ENCODE measurements at places on chromosomes 13 and 19.

DNA sequence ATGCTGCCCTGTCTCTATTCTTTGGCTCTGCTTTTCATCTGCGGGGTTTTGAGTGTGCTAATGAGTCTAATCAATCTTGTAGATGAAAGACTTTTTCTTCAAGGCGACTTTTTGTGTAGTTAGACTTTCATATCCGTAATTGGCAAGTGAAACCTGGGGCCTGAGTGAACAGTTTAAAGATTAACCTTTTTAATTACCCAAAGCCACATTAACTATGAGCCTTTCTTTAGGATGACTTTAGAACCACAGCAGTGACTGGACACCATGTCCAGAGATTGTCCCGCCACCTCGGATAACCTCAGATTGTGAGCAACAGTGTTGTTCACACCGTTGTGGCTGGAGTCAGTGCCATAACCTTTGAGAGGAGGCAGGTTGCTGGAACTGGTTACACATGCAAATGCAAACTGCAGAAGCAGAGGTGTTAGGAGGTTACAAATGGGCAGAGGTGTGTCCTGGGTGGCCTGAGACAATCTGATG is 58.7 kb downstream of the SIAH3 start:
- DNase-seq = no peak

GRCh38 chr19:42831221-42832019 is 48.1 kb downstream of the PSG1 start:
- DNase-seq = peak; percentile 75

DNA sequence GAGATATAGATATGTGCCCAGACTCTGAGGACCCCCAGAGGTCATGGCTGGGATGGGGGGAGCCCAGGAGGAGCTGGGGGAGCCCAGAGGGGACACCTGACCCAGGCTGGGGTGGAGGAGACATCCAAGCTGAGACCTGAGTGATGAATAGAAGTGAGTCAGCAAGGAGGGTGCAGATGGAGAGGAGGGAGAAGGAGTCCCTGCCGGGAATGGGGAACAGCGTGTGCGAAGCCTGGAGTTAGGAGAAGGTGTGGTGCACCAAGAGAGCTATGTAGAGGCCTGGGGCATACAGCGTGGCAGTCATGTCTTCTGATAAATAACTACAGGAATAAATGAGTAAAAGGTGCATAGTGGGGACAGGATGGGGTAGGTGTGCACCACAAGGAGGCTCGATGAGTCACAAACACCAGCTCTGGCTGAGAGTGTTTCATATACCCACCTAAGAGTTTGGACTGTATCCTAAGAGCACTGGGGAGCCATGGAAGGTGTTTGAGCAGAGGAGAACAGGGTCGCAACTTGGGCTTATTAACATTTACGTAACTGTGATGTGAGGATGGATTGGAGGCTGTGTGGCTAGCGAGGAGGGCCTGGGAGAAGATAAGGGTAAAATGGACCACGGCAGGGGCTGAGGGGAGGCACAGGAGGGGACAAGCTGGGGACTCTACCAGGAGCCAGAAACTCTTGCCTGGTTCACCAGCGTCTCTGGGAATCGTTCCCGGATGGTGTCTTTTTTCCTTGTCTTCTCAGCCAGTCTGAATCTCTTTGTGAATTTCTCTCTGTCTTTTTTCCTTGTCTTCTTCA is 1.4 kb downstream of the CEACAM18 start:
- DNase-seq = no peak

GRCh38 chr13:98586400-98587345 is 9.8 kb upstream of the STK24 start:
- DNase-seq = no peak

GRCh38 chr19:2391118-2391725 is 31.2 kb downstream of the TMPRSS9 start:
- DNase-seq = peak; percentile 61

GRCh38 chr13:30727491-30728355 is 7.6 kb upstream of the ALOX5AP start:
- DNase-seq = no peak

- DNase-seq = peak; percentile 59
Measured at GRCh38 chr19:18108897-18109296, 11.3 kb downstream of the MAST3 start.

DNA sequence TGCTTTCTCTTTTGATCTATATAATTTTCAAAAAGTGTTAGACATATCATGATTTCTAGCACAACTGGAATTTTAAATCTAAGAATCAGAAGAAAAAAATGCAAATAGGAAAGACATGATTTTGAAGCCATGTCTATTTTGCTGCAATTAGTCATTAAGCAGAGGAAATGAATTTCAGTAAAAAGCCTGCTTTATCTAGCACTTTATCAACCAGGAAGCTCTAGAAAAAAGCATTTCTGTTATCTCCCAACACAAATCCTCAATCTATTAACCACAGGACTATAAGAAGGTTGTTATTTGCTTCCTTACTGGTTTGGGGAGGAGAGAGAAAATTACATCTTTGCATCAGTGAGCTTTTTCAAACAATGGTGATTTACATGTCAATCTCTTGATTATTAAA is 716.7 kb downstream of the DIAPH3 start:
- DNase-seq = no peak

- DNase-seq = no peak
Measured at GRCh38 chr19:19075126-19075525, 11.3 kb downstream of the SLC25A42 start.

DNA sequence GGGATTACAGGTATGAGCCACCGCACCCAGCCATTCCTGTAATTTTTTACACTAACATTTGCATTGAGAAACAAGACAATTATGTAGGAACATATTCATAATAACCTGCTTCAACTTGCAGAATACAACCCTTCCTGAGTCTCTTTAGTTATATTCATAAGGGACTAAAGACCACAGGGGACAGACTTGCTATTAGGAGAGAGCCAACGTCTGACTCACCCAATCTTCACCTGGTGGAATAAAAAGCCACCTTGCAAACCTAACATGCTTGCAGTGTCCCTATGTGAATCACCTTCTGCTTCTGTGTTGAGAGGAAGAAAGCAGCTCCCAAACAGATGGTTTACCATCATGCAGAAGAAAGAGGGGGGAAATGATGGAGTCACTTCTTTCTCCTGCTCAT is 456.1 kb downstream of the PCDH9 start:
- no peak for DNase-seq

DNA sequence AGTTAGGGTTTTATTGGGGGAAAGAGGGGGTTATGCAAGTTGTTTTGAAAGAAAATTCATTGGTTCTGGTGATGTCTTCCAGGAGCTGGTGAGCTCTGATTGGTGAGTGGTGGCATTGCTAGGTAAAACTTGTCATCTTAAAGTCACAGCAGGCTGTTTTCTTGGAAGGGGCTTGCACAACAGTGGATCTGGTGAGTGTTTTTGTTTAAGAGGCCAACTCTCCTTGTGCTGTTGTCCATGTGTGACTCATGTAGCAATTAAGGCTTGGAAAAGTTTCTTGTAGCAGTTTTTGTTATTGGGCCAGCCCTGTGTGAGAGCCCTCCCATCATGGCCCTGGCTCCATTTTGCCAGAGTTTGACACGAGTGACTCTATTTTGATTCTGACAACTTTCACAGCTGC is 109.4 kb downstream of the RFC3 start:
- no peak for DNase-seq

DNA sequence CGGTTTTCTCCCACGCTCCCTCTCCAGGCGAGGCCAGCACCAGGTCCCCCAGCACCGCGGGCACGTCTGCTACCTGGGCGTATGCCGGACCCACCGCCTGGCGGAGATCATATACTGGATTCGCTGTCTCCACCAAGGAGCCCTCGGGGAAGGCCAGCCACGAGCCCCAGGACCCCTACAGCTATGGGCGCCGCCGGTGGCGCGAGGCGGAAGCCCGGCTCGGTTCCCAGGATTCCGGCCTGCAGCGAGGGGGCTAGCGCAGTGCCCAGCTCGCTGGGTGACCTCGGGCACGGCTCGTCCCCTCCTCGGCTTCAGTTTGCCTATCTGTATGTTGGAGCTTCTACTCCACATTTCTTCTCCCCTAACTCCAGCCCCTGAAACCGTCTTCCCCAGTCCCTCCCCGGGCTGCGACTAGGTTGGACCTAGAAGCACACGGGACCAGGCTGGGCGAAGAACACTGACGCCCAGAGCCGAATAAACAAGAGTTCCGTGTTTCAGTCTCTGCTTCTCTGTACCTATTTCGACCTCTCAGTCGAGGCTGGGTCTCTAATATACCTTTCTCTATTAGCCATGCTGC is 749 bp upstream of the CPT1C start:
- DNase-seq = no peak

- no peak for DNase-seq
Measured at GRCh38 chr19:10862561-10863106, 8.7 kb upstream of the CARM1 start.

DNA sequence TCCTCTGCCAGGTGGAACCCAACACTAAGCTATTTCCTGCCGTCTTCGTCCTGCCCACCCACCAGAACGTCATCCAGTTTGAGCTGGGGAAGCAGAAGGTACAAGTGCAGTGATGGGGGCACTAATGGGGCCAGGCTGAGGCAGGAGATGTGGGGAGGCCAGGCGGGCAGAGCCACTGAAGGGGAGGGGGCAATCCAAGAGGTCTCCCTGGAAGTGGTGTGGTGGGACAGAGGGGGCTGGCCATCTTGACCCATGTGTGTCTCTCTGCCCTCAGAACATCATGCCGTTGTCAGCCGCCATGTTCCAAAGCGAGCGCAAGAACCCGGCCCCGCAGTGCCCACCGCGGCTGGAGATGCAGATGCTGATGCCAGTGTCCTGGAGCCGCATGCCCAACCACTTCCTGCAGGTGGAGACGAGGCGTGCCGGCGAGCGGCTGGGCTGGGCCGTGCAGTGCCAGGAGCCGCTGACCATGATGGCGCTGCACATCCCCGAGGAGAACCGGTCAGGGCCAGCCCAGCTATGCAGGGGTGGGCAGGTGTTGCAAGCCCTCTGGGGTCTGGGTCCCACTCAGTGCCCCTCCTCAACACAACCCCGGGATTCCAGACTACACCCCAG is 49.6 kb downstream of the RYR1 start:
- DNase-seq = no peak

DNA sequence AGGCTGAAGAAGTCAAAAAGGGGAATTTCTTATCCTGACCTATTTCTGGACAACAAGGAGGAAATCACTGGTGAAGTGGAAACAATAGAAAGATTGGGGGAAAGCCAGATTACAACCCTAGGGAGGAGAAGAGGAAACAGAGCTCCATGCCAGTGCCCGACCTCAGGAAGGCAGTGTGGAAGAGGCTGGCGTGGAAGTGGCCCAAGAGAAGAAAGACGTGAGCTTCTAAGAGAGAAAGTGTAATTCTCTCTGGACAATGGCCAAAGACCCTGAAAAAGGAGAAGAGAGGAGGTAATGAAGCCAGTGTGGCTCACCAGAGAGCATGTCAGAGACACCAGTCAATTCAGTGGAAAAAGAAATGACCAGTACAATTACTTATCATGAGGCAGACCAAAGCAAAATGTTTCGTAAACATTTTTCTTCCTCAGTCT is 52.6 kb upstream of the URAD start:
- no peak for DNase-seq

DNA sequence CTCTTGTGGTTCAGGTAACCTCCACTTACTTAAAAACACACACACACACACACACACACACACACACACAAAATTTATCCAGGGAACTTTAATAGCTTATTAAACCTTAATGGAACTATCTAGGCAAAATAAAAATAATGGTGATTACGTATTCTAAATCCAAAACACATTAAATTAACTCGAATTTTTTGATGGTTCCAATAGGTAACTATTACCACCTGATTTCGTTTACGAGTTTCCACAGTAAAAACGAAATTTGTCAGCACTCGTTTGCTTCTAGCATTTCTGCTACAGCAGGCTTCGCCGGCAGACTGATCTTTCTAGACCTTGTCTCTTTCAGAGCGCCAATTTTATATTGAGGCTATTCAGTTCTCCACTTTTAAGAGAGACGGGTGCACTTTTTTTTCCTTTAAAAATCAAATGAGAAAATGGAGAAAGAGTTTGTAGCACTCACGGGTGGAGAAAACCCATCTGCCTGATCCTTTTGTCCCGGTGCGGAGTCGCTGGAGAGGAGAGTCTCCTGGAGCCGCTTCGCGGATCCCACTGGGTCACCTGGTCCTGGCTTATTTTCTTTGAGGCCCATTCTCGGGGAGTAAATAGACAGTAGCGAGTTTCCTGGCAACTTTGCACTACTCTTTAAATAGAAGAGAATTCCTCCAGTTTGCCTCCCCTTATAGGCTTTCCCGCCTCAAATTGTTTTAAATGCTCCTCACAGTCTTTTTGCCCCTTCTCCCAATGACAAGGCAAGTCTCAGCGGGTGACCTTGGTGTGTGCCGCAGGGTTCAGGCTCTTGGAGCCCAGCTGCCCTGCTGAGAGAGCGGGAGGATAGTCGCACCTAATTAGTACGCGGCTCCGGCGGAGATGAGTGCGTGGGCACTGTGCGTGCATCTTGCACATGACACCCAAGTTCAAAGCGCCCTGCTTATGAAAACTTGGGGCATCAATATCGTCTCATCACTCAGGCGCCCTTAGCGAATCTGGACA is 117.0 kb downstream of the KCNRG start:
- no peak for DNase-seq

DNA sequence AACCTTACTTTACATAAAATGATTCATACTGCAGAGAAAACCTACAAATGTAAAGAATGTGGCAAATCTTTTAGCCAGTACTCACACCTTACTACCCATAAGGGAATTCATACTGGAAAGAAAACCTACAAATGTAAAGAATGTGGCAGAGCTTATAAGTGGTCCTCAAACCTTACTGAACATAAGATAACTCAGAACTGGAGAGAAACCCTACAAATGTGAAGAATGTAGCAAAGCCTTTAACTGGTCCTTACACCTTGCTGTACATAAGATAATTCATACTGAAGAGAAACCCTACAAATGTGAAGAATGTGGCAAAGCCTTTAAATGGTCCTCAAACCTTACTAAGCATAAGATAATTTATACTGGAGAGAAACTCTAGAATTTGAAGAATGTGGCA is 90.1 kb downstream of the ZNF675 start:
- no peak for DNase-seq

- DNase-seq = no peak
Measured at GRCh38 chr13:65275838-65276630, 1954.1 kb downstream of the PCDH9 start.

DNA sequence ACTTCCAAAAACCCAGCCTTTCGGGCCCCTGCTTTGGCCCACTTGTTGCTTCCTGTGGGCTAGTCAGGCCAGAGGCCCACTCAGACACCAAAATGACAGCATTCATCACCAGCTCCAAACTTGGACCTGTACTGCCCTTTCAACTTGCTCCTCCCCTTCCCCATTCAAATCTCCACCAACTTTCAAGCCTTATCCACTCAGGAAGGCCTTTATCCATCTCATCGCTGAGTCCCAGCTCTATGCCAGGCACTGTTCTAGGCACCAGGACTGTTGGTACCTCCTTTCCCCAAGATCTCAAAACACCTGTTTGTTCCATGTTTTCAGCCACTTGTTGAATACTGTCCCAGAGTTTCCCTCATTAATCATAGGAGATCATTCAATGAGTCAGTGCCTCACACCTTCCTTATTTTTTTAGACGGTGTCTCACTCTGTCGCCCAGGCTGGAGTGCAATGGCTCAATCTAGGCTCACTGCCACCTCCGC is 1011.4 kb downstream of the UQCRFS1 start:
- no peak for DNase-seq

GRCh38 chr13:113232208-113233003 is 23.0 kb downstream of the CUL4A start:
- no peak for DNase-seq

GRCh38 chr19:9580728-9581127 is 3.6 kb downstream of the ZNF121 start:
- no peak for DNase-seq

GRCh38 chr13:95509521-95510310 is 42.8 kb upstream of the CLDN10 start:
- DNase-seq = no peak

GRCh38 chr19:35719402-35720162 is 1.8 kb downstream of the KMT2B start:
- DNase-seq = no peak

GRCh38 chr13:111533900-111534683 is 213.7 kb downstream of the TEX29 start:
- no peak for DNase-seq
